ENCODE measurements at places on chromosomes 11 and 22.

- DNase-seq: no peak
Measured at GRCh38 chr11:12085371-12086251, 24.8 kb upstream of the MICAL2 start.

- DNase-seq: no peak
Measured at GRCh38 chr11:74780248-74781005, 31.8 kb downstream of the RNF169 start.

DNA sequence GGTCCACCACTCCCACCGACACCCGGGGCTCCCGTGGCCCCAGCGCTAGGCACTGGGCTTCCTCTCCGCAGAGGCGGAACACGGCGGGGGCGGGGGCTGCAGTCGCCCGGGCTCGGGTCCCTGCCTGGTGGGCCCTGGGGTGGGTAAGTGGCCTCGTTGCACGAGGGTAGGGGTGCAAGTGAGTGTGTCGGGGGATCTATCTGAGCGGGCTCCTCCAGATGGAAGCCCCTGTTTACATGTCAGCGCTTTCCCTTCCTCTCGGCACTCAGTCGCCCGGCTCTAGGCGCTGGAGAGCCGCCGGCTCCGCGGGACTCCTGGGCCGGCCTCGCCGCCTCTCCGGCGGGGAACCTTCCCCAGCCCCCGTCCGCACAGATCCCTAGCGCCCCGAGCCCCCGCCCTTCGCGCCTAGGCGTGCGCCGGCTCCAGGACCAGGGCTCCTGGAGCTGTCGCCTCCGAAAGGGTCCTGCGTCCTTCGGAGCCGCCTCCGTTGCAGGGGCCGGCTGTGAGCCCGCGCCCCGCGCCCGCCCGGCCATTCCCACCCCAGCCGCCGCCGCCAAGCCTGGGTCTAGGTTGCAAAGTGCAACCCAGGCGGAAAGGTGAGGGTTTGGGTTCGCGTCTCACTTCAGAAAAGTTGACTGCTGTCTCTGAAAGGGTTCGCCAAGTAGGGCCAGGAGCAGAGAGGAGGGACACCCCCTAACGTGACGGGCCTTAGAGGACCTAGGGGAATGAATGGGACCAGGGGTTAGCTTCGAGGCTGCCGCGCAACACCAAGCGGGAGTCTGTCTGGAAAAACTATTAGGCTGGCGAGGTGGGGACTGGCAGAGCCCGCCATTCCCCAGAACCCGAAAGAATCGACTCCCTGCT lies 978 bp downstream of the FLI1 start:
- DNase-seq: no peak

DNA sequence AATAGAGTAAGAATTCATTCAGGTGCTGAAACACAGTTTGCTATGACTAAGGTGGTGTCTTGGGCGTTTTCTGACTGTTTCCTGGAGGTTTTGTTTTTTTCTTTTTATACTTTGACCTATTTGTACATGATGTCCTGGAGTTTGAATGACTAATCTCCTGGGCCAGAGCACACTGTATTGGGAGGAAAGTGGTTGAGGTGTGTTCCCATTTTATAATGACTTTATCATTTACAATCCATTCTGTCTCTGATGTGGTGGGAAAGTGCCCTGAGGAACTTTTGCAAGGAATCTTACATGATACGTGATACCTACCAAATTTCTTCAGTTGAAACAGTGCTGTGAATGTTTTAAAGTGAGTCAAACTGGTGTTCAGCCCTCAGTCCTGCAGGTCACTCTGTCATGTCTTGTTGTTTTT lies 80.8 kb downstream of the TNRC6B start:
- no peak for DNase-seq

Measured in mucosa of gallbladder (tissue), 1 donor.